Stimulated activated CD8-positive, alpha-beta memory T cell treated with anti-CD3 and anti-CD28 coated beads, Interleukin-15, amount 100 ng/mL, for 48 hours (primary cell): ENCODE measurements at places on chromosomes 2 and 18.

GRCh38 chr18:79552140-79552631 is 127.4 kb upstream of the CTDP1 start:
- no peak for DNase-seq

GRCh38 chr2:164012581-164012980 is 276.8 kb upstream of the FIGN start:
- no peak for DNase-seq

GRCh38 chr2:165662720-165663119 is 131.3 kb downstream of the GALNT3 start:
- DNase-seq: no peak

GRCh38 chr2:33107690-33108482 is 161.1 kb downstream of the LTBP1 start:
- DNase-seq: no peak

GRCh38 chr18:65852273-65852672 is 101.5 kb downstream of the CDH7 start:
- DNase-seq: no peak

- DNase-seq: peak; percentile 64
Measured at GRCh38 chr2:241842620-241843211, 16.0 kb downstream of the PDCD1 start.
